Mesendoderm (in vitro differentiated cells): ENCODE measurements at places on chromosomes 5 and 9.

DNA sequence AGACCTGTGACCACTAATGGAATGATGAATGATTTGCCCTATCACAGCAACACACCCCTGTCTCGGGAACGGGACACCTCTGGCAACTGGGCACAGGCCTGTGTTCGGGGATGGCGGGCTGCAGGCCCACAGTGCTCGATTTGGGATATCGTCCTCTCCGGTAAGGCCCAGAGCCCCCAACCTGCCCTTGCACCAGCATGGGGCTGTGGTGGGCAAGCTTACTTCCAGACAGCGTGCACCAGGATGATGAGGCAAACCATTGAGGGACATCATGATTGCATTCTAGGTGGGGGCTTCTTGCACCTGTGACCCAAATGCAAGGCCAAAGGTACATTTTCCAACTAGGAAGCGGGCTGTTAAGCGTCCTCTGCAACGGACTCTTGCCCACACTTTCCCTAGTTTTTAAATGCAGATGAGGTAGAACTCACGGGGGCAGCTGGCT, 275.4 kb downstream of the FSTL4 start:
- H3K27me3 ChIP-seq, result no peaks in the 10 kb centered on the region
- H3K4me1 ChIP-seq, result peaks cover 1% of the 10 kb centered on the region
- no peaks in the 10 kb centered on the region for H3K36me3 ChIP-seq

DNA sequence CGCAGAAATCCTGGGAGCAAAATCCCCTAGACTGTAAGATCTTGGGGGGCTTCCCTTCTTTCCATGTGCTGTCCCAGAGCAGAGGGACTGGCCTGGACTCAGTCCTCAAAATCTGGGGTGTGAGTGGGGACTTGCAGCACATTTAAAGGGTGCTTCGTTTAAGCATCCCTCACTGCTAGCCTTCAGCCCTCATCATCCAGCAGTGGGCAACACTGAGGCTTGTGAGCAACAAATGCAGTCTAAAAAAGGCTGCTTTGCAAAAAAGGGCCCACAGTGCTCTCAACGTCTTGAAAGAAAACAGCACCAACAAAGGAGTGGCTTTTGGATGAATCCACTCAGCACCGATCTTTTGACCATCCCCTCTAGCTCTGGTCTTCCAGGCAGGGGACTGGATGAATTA, 128.3 kb upstream of the TBC1D2 start:
- no peak overlapping the region for H3K4me3 ChIP-seq
- no peaks in the 10 kb centered on the region for H3K27me3 ChIP-seq
- DNase-seq, result peak; percentile 61
- no peak overlapping the region for H3K27ac ChIP-seq

DNA sequence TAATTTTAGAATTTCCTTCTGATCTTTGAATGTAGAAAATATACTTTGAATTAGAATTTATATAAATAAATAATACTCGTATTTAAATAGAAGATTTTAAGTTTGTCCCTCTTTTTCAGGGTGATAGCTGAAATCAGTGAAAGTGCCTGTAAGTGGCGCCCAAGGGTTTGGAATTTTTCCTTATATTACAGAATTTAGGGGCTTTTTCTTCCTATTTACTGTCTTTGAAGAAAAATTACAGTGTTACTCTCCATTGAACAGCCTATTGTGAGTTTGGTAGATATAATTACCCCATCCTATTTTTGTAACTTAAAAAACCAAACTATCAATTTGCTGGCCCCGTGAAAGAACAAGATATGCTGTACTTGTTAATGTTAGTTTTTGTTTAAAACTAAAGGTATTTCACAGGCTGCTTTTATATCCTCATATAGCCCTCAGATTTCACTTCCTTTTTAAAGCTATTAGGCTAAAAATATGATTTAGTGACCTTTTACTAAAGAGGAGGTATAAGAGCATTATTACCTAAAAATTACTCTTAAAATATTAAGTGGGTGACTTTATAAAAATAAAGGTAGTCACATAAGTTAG, 3.2 kb downstream of the MAP3K1 start:
- H3K27ac ChIP-seq, result no peak overlapping the region
- no peaks in the 10 kb centered on the region for H3K27me3 ChIP-seq
- no peaks in the 10 kb centered on the region for H3K36me3 ChIP-seq
- peaks cover 9% of the 10 kb centered on the region for H3K4me1 ChIP-seq
- H3K4me3 ChIP-seq, result no peak overlapping the region
- no peak for DNase-seq

GRCh38 chr9:14418301-14418940, 104.5 kb upstream of the NFIB start:
- H3K27ac ChIP-seq, result no peak overlapping the region
- no peaks in the 10 kb centered on the region for H3K36me3 ChIP-seq
- no peak overlapping the region for H3K4me3 ChIP-seq
- H3K4me1 ChIP-seq, result peaks cover 11% of the 10 kb centered on the region

DNA sequence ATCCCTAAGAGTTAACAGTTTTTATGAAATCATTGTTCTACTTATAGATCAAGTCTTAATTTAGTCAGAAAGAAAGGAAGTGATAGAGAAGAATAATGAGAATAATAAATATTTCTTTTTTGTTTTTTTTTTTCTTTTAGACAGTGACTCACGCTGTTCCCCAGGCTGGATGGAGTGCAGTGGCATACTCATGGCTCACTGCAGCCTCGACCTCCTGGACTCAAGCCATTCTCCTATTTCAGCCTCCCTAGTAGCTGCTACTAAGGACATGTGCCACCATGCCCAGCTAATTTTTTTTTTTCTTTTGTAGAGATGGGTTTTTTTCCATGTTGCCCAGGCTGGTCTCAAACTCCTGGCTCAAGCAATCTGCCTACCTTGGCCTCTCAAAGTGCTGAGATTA, 11.0 kb downstream of the IFNA21 start:
- no peak overlapping the region for H3K4me3 ChIP-seq
- H3K36me3 ChIP-seq, result no peaks in the 10 kb centered on the region
- no peak overlapping the region for H3K27ac ChIP-seq
- no peaks in the 10 kb centered on the region for H3K27me3 ChIP-seq
- H3K4me1 ChIP-seq, result no peaks in the 10 kb centered on the region

- H3K4me3 ChIP-seq, result peak overlapping the region; percentile 74
- peaks cover 5% of the 10 kb centered on the region for H3K4me1 ChIP-seq
- H3K27me3 ChIP-seq, result no peaks in the 10 kb centered on the region
- H3K27ac ChIP-seq, result peak overlapping the region; percentile 18
- H3K36me3 ChIP-seq, result no peaks in the 10 kb centered on the region
Measured at GRCh38 chr9:3525096-3525835, 535 bp downstream of the RFX3 start.

GRCh38 chr9:4324513-4324912, 24.6 kb upstream of the GLIS3 start:
- H3K27me3 ChIP-seq, result no peaks in the 10 kb centered on the region
- H3K4me3 ChIP-seq, result no peak overlapping the region
- H3K4me1 ChIP-seq, result no peaks in the 10 kb centered on the region
- DNase-seq, result no peak
- H3K27ac ChIP-seq, result no peak overlapping the region
- no peaks in the 10 kb centered on the region for H3K36me3 ChIP-seq
